ENCODE measurements at places on chromosomes 1 and 21.

DNA sequence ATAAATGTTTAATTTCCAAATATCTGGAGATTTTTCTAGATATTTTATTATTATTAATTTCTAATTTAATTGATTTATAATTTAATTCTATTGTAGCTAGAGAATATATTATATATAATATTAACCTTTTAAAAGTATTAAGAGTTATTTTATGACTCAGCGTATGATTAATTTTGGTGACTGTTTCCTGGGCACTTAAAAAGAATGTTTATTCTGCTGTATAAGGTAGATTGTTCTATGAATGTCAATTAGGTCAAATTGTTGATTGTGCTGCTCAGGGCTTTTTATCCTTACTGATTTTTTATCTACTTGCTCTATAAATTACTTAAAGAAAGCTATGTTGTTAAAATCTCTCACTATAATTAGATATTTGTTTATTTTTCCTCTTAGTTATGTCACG lies 20.1 kb upstream of the GJA8 start:
- DNase-seq: no peak

DNA sequence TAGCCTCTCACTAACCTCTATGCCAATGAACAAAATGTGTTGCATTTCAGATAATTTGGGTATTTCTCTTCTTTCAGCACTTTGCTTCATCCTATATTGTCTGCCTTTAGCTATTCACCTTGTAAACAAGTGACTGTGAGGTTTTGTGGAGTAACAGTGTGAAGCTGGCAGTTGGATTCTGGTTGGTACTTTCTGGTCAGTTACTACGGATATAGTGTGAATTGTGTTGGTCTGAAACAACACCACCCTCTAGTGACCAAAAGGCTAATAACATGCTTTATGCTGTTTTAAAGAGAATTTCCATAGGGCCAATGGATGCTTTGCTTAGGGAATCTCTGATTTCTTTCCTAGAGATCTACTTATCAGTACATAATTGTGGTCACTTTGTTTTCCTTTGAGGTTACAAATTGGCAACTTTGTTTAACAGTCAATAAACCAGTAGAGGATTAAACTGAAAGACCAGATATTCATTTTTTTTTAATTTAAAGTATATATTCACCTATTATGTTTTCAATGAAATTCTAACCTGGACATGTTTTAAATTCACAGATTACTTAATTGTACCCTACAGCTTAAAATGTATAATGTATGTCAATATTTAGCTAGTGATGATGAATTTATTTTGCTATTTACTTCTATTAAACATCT lies 2.5 kb upstream of the PTGER3 start:
- peak; percentile 53 for DNase-seq

DNA sequence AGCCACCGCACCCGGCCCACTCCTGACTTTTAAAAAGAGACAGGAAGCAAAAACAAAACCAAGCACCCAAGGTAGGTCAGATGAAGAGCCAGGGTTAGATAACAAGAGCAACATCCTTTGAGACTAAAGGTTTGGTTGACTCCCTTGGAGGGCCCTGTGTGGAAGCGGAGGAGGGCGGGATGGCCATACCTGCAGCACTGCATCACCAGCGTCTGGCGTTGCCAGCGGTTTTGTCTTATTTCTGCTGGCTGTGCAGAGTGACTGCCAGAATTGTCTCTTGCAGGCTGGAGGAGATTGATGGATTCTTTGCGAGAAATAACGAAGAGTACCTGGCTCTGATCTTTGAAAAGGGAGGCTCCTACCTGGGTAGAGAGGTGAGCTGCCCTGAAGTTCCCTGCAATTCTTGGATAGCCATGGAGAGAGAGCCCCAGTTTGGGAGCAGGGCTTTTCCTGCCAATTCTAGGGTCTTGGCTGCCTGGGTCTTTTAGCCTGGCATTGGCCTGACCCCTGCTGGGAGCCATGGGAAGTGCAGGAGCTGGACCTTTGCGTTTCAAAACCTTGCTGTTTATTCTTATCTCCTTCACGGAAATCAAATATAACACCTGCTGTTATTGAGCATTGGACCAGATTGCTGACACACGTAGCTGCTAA lies 24.0 kb downstream of the QSOX1 start:
- no peak for DNase-seq

DNA sequence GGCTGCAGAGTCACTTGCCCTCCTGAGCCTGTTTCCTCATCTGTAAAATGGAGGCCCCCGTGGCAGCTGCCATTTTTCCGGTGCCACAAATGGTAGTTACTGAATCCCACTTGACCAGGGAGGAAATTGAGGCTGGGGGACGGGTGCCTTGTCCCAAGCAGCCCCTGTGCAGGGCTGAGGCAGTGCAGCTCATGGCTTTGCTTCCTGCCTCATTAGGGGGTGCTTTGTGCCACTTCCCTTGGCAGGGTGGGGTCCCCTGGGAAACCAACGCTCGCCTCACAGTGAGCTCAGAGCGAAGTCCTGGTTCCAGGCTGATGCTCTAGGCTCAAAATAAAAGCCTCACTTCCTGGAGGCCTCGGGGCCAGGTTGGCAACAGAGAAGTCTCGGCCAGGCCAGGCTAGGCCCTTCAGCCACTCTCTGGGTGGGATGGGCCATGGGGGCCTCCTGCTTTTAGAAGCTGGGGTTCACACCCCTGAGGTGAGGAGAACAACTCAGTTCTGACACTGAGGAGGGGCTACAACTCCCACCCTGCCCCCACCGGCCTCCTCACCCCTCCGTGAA lies 6.8 kb downstream of the LAPTM5 start:
- DNase-seq: no peak

DNA sequence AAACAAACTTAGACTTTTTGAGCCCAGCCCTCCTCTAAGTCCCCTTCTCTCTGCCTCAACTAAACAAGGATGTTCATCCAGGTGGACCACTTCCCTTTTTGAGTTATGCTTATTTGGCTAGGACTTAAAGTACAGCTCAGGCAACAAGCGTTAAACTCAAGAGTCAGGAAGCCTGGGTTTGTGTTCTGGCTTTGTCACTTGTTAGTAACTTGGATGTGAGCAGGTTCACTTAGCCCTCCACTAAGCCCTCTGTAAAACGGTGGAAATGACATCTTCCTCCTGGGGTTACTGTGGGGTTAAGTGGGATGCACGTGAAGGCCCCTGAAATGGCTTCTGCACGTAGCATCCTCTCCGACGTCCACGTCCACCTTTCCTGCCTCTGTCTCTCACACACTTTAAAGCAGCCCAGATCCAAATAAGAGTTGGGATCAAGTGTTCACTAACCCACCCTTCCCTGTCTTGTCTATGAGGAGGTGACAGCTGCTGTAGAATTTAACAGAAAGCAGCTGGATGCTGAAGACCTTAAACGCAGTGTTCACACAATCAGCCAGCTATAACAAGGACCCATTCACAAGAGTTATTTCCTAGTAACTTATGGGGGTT lies 152.7 kb downstream of the TGFBR3 start:
- DNase-seq: no peak

- DNase-seq: no peak
These were observed 251.0 kb downstream of the PTPRU start for GRCh38 chr1:29487291-29487690.

GRCh38 chr1:111973150-111973790 lies 16.2 kb downstream of the KCND3 start:
- no peak for DNase-seq

GRCh38 chr1:58412071-58412580 lies 134.4 kb downstream of the OMA1 start:
- no peak for DNase-seq

DNA sequence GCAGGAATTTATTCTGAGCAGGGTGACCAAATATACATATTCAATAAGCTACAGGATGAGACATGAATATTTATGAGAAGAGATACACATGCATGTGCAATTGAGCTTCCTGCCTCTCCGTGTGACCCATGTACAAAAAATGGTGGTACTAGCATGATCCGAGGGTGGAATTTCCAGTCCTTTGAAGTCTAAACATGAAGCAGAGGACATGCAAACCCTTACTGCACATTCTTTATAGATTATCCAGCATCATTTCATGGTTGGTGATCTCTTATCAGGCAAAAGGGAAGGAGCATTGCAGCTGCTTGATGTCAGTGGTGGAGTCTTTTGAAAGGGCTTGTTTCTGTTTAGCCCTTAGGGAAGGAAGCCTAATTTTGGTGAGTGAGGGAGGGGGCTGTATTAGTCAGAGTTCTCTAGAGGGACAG lies 448.6 kb downstream of the SETD4 start:
- no peak for DNase-seq

DNA sequence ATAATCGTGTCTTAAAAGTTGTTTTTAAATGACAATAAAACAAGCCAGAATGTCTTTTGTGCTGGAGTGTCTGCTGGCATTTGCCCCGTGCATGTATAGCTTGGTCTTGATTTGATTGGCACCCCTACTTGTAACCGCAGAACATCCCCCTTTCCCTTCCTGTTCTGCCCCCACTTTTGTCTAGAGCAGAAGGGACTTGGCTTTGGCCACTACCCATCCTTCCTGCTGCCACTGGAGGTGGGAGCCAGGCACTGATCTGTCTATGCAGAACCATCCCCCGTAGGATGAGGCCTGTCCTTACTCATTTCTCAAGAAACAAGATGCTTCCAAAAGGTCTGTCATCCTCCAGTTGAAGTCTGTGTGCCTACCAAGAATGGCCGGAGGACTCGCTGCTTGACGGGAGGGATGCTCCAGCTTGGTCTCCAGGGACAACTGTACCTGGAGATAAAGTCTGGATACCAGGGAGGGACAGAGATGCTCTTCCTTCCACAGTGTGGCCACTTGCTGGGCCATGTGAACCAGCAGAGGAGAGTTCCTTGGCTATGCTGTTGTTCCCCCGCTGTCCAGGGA lies 1.1 kb upstream of the SLC27A3 start:
- DNase-seq: no peak

- no peak for DNase-seq
These were observed 19.8 kb upstream of the COX20 start for GRCh38 chr1:244815600-244816099.

GRCh38 chr1:92583821-92584760 lies 97.4 kb upstream of the GFI1 start:
- no peak for DNase-seq

DNA sequence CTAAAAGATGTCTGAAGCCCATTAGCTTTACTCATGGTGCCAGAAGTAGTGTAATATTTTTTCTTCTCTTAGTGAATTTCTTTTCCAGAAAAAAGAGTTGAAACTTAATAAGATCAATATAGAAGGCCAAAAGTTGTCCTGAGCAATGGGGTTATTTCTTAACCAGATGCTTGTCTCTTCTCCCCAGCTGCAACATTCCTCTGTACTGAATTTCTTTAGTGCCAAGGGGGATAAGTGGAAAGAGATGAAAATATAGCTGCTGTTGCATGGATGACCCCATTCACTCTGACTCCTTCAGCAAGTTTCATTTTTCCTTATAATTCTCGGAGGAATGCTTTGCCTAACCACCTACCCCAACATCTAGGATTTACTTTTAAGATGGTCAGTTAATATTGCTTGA lies 675.0 kb downstream of the USP25 start:
- DNase-seq: no peak

GRCh38 chr1:167344112-167344511 lies 123.4 kb downstream of the POU2F1 start:
- no peak for DNase-seq

GRCh38 chr1:221172841-221173240 lies 293.6 kb downstream of the HLX start:
- no peak for DNase-seq

GRCh38 chr1:186738926-186739325 lies 58.7 kb upstream of the PTGS2 start:
- DNase-seq: no peak

GRCh38 chr1:228646717-228647522 lies 88.4 kb upstream of the RHOU start:
- DNase-seq: no peak

DNA sequence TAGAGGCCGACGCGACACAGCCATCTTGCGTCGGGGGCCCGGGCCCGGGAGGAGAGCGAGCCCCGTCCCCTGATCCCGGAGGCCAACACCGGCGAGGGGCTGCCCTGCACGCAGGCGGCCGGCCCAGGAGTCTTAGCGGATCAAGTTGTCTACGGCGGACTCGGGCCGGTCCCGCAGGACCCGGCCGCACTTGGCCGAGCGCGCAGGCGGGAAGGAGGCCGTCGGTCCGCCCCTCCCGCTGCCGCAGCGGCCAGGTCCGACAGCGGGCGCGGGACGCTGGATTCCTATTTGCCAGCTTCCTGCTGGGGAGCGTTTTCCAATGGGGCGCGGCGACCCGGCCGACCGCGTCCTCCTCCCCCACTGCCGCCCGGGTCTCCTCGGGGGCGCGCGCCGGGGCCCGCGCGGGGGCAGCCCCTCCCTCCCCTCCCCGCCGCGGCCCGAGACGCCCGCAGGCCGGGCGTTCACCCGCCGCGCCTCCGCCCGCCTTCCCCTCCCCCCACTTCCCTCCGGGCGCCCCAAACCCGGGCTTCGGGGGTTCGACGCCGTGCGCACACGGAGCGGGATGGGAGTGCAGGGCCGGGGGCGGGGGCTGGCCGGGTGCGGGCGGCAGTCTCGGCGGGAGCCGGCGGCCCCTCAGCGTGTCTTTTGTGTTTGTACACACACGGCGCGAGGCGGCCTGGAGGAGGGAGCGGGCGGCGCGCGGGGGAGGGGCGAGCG lies 517 bp upstream of the H3-3A start:
- peak; percentile 34 for DNase-seq

DNA sequence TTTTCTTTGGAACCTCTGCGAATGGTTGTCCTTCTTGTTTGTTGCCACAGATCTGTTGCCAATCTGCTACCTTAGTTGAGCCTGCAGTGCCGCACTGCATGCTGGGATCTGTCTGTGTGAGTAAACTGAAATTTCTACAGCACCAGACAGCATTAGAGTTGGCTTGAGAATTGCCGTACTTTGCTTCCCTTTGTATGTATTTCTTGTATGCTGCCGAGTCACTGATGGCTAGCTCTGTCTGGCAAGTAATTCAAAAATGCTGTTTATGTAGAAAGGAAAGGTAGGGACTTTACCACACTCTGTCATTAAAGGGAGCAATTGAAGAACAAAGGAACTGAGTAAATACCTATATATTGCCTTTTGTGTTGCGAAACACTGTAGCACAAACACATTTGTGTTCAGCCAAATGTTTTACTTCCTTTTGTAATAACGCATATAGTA lies 857.4 kb downstream of the USP25 start:
- no peak for DNase-seq

- no peak for DNase-seq
These were observed 13.6 kb downstream of the NFYC start for GRCh38 chr1:40704817-40705733.

GRCh38 chr1:11198257-11198656 lies 9.1 kb downstream of the ANGPTL7 start:
- DNase-seq: no peak

DNA sequence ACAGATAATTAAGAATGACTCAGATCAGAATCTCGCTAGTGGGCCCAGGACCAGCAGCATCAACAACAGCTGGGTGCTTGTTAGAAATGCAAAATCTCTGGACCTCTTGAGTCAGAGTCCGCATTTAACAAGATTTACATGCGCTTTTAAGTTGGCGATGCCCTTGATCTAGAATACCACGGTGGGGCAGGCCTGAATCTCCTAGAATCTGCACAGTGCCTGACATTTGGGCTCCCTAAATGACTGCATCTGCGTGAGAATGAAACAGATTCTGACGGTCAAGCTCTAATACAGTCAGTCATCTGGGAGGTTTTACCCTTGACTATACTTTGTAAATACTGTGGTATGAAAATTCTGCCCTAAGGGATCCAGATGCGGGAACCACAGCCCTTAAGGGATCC lies 17.2 kb upstream of the RAB29 start:
- DNase-seq: no peak

Measured in SHP77 treated with DMSO at 0.1 percent for 48 hours (cell line).